ENCODE measurements at places on chromosomes 11 and 22. TPM values are rescaled to one million over a fixed set of nuclear protein-coding genes. Genes with fewer than 3 reads are reported as not detected.

MS4A12 gene
- total RNA-seq = not detected

RTN4RL2 gene
- 119 TPM for total RNA-seq

HMOX1 gene
- total RNA-seq = 14.9 TPM

MOGAT2 gene
- total RNA-seq = not detected

GPR83 gene
- 2.9 TPM for total RNA-seq

MMP13 gene
- not detected for total RNA-seq

MCAM gene
- 11.4 TPM for total RNA-seq

SCN3B gene
- 118 TPM for total RNA-seq

CSF2RB gene
- not detected for total RNA-seq

TSPAN32 gene
- not detected for total RNA-seq

SLC22A12 gene
- not detected for total RNA-seq

CLMP gene
- 24.2 TPM for total RNA-seq

C11orf97 gene
- total RNA-seq = not detected

LGR4 gene
- 87.1 TPM for total RNA-seq

OR6A2 gene
- total RNA-seq = 0.56 TPM

DUSP18 gene
- total RNA-seq = 8.0 TPM

IL10RA gene
- 5.8 TPM for total RNA-seq

B3GAT3 gene
- total RNA-seq = 71.6 TPM

FTH1 gene
- 885 TPM for total RNA-seq

TRIM49 gene
- total RNA-seq = 1.1 TPM

CARD18 gene
- total RNA-seq = not detected

UFD1 gene
- total RNA-seq = 48.0 TPM

NXPE1 gene
- not detected for total RNA-seq

YAP1 gene
- 1.3 TPM for total RNA-seq

FGF4 gene
- total RNA-seq = 0.37 TPM

JHY gene
- total RNA-seq = 2.9 TPM

OR10D3 gene
- total RNA-seq = 0.29 TPM

CD6 gene
- not detected for total RNA-seq

KRTAP5-9 gene
- 0.76 TPM for total RNA-seq

DHCR7 gene
- 145 TPM for total RNA-seq

POLR3H gene
- total RNA-seq = 24.6 TPM

PGA5 gene
- not detected for total RNA-seq

DRD4 gene
- total RNA-seq = 2.9 TPM

SAA4 gene
- not detected for total RNA-seq

GGT5 gene
- 10.7 TPM for total RNA-seq

HPX gene
- total RNA-seq = 9.6 TPM

TMPRSS5 gene
- total RNA-seq = 1.3 TPM

MFRP gene
- not detected for total RNA-seq

SSTR3 gene
- total RNA-seq = not detected

BBOX1 gene
- total RNA-seq = not detected

C1QTNF4 gene
- 7.0 TPM for total RNA-seq

DDT gene
- 95.9 TPM for total RNA-seq

TTC38 gene
- 12.5 TPM for total RNA-seq

FAM118B gene
- total RNA-seq = 33.0 TPM

CTTN gene
- total RNA-seq = 296 TPM

MRGPRX3 gene
- not detected for total RNA-seq

CCDC34 gene
- 3.5 TPM for total RNA-seq

VSTM5 gene
- total RNA-seq = 2.0 TPM

KCNQ1OT1 gene
- total RNA-seq = 14.3 TPM

SCN2B gene
- 0.39 TPM for total RNA-seq

CECR2 gene
- total RNA-seq = 178 TPM

All from glutamatergic neuron (in vitro differentiated cells).